Smooth muscle cell of the brain vasculature (primary cell): ENCODE measurements at places on chromosomes 7 and 10.

DNA sequence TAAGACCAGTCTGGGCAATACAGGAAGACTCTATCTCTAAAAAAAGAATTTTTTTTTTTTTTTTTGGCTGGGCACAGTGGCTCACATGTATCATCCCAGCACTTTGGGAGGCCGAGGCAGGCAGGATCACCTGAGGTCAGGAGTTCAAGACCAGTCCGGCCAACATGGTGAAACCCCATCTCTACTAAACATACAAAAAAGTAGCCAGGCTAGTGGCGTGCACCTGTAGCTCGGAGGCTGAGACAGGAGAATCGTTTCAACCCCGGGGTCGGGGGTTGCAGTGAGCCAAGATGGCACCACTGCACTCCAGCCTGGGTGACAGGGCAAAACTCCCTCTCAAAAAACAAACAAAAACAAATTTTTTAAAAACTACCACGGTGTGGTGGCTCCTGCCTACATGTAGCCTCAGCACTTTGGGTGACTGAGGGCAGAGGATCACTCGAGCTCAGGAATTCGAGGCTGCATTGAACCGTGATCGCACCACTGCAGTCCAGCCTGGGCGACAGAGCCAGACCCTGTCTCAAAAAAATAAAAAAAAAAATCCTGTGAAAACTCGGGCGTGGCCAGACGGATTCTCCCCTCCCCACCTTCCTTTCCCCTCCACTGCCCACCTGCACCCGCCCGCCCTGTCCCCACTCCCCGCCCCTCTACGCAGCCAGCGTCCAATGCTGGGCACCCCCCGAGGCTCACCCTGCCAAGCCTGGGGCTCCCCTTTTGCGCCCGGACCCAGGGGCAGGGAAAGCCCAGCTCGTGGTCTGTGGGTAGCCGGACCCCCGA lies 745 bp upstream of the ORAI2 start:
- DNase-seq: no peak

DNA sequence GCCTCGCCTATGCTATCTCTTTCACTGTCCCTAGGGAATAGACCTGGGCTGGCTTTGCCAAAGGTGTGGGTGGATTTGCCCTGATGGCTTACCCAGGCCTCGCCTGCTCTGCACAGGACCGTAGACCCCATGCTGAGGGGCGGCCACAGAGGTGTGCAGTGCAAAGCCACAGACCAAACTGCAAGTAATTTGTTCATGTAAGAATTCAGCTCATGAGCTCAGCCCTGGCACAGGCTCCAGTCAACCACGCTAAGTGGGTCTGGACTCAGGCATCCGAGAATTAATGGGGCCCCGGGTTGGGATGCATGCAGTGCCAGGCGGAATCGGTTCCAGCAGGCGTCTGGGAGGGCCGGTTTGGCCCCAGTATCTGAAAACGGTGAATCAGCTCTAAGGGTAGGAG lies 445.2 kb downstream of the DNAJB6 start:
- no peak for DNase-seq

DNA sequence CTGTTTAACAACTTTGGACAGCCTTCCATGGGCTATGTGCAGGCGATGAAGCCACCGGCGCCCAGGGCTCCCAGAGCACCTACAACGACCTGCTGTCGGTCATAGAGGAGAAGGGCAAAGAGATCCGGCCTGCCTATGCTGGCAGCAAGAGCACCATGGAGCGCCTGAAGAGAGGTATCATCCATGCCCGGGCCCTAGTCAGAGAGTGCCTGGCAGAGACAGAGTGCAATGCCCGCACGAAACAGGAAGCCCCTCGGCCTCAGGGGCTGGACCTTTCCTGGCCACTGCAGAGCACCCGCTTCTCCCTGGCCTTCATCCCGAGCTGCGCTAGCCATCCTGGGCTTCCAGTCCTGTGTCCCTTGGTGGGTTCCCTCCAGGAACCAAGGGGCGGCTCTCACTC lies 497.0 kb upstream of the PHF14 start:
- DNase-seq: no peak

GRCh38 chr10:17115683-17116082 lies 13.9 kb downstream of the CUBN start:
- DNase-seq: no peak

- DNase-seq: no peak
Observed at GRCh38 chr7:158489462-158490155, 98.0 kb downstream of the PTPRN2 start.

DNA sequence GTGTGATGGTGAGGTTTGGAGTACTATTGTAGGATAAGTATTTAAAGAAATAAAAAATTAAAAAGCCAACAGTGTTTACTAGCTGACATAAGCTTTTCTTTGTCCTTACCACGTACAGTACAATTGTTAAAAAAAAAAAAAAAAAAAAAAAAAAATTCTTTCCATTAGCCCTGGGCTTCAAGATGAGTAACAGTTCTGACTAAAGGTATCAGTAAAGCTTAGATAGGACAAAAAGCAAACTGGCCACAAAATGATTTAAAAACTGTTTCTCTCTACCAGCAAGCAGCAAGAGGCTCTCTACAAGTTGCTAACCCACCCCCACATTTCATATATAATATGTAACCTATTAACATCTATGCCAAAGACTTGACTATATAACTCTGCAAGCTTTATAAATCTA lies 17.5 kb downstream of the HYCC1 start:
- no peak for DNase-seq
